AG09309 (cell line): ENCODE measurements at places on chromosomes 11 and 22.

DNA sequence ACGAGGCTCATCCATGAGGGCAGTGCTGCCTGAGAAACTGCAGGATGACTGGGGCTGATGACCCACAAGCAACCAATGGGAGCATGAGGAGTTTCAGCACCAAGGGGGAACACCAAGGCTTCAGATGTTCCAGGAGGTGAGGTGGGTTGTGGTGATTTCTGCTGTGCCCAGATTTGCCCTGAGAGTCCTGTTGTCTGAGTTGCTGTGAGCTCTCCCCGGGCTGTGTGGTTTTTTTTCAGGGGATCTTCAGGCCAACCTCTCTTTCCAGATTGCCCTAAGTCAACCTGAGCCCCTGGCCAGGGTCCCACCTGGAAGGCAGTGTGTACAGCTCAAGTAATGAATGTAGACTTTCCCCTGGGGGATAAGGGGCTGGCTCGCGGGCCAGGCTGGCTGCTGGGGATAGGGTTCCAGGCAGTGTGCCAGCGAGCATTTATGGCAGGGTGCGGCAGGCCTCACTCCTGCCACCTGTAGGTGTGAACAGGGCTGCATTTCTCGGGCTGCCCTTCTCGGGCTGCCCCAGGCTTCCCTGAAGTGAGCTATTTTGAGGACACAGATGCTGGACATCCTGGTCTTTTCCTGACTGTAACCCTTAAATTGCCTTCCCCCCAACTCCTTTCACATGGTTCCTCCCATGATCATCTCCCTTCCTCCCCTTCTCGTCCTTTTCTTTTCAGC is 9.8 kb downstream of the SLC22A6 start:
- no peak for DNase-seq

- DNase-seq: peak; percentile 38
These were observed 61.0 kb downstream of the BMAL1 start for GRCh38 chr11:13338427-13339069.

GRCh38 chr11:767238-767637 is 10.0 kb downstream of the GATD1 start:
- DNase-seq: no peak

GRCh38 chr11:71486320-71486719 is 33.3 kb downstream of the NADSYN1 start:
- no peak for DNase-seq

GRCh38 chr22:27534720-27535125 is 266.8 kb downstream of the MN1 start:
- DNase-seq: peak; percentile 4

- no peak for DNase-seq
These were observed at the start of gene PHLDB1 for GRCh38 chr11:118607401-118608359. Gene PHLDB1 (plus strand): TSS chr11:118607615. CDS start chr11:118613837, 6,222 bp downstream.

- DNase-seq: no peak
These were observed 10.9 kb downstream of the MTCH2 start for GRCh38 chr11:47631473-47631872.

DNA sequence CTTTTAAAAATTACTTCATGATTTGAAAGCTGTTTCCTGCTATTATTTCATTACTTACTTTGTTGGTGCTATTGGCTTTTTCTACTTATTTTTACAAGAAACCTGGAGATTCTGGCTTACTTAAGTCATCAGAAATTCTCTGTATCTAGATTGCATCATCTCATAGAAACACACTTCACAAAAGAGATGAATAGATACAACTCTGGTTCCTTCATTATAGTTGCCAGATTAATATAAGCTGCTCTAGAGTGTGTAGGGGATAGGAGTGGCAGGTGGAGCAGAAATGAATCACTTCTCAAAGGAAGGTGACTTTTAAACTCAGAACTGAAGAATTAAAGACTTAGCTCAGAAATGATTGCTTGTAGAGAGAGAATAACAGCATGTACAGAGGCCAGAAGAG is 20.0 kb downstream of the CYP2R1 start:
- DNase-seq: no peak

GRCh38 chr11:71372693-71373657 is 75.2 kb downstream of the DHCR7 start:
- DNase-seq: peak; percentile 11

GRCh38 chr11:95568281-95568680 is 221.3 kb downstream of the FAM76B start:
- no peak for DNase-seq

- no peak for DNase-seq
These were observed 84.8 kb upstream of the HTATIP2 start for GRCh38 chr11:20278727-20279126.

DNA sequence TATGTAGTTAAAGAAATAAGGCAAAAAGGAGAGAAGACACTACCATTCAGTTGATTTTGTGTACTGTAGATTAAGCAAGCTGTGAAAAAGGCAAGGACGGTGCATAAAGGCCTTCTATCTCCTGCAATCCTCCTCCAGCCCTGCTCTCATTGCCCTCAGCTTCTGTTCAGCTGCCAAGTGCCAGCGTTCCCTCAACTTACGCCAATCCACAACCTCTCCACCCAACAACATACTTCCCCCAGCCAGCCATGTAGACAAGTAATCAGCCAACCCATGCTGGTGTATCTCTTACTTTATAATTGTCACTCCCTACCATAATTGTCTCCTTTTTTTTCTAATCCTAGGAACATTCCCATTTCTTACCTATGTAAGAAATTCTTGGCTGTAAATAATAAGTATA is 30.1 kb upstream of the ANO5 start:
- no peak for DNase-seq

DNA sequence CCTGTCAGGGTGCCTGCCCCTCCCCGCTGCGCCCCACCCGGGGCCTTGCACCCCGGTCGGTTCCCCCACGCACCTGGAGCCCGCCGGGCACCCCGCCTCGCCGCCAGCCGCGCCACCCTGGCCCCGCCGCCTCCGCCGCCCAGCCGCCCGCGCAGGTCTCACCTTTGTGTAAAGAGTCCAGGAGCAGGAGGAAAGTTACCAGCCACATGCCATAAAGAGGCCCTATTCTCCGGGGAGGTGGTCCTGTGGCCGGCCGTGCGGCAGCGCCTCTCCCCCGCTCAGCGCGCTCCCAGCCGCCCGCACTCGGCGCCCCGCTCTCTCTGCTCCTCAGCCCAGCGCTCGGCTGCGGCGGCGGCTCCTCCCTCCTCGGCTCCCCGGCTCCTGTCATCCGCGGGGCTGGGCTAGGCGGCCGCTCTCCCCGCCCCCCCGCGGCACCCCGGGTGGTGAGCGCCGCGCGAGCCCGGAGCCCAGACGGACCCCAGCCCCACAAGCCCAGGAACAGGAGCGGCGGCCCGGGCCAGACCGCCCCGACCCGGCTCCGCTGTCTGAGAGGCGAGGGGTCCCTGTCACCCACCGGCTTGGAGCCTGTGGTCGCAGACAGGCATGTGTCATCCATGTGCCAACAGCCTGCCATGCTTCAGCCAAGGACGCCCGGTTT is at the start of gene DSCAML1:
Gene DSCAML1, minus strand, starts transcription at position 345 of the 658 bp plus-strand sequence. Its CDS starts 137 bp downstream, at position 208.
- DNase-seq: no peak

- peak; percentile 16 for DNase-seq
These were observed 68.5 kb upstream of the SLC35C1 start for GRCh38 chr11:45736424-45736823.

- DNase-seq: no peak
These were observed 142.9 kb downstream of the NCAM1 start for GRCh38 chr11:113103932-113104690.

DNA sequence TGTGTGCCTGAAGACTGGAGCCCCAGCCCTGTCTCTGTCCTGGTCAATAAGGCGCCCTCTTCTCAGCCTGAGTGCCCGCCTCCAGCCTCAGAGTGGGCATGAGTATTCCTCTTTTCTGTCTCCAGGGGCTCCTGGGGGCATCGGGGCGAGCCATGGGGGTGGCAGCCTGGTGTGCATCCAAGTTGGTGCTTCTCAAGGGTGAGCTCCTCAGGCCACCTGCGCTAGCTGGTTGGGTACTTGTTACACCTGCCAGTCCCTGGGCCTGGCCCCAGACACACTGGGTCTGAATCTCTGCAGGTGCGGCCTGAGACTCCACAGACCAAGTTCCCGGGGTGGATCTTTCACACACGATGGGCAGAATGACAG is 168.6 kb upstream of the B3GAT1 start:
- no peak for DNase-seq

- no peak for DNase-seq
These were observed 8.3 kb upstream of the HTR3B start for GRCh38 chr11:113896156-113896879.

- DNase-seq: peak; percentile 39
These were observed 30.4 kb downstream of the COMMD9 start for GRCh38 chr11:36258730-36259360.

GRCh38 chr11:5521540-5521939 is 5.0 kb upstream of the UBQLNL start:
- no peak for DNase-seq

DNA sequence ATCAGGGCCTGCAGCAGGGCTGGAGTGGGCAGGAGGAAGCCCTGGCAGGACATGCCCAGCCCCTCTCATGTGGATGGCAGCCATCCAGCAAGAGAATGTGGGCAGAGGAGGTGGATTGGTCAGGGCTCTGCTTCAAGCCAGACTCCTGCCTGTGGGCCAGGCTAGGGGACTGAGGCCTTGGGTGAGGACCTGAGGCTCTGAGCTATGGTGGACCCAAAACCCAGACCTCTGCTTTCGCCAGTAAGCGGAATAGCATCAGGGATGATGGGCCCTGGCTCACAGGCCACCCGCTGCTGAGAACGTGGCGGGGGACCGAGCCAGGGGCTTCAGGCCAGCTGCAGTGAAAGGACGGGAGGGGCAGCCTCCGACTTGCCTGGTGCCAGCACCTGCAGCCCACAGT is 57.4 kb downstream of the LINC01488 start:
- DNase-seq: no peak

DNA sequence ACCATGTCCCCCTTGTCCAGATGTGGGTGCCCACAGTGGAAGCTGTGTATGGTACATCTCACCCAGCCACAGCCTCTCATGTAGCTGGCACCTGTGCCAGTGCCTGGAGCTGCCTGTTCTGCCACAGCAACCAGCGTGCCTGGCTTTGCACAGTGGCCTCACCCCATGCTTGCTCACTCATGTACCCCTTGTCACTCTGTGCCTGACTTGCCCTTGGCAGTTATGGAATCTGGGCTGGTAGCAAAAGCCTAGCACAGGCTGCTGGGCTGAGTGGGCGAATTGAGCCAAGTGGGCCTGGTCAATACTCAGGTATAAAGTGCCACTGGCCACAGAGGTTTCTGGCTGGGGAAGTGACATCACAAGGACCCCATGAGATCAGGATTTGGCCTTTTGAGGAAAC is 264.2 kb downstream of the INSC start:
- DNase-seq: no peak

- no peak for DNase-seq
These were observed 21.9 kb downstream of the TP53I11 start for GRCh38 chr11:44928816-44929215.

- no peak for DNase-seq
These were observed 104.1 kb downstream of the ETS1 start for GRCh38 chr11:128483211-128483788.

- no peak for DNase-seq
These were observed 67.0 kb downstream of the BCL2L13 start for GRCh38 chr22:17705546-17705945.

- DNase-seq: no peak
These were observed 24.2 kb upstream of the KCNJ11 start for GRCh38 chr11:17412488-17413180.

DNA sequence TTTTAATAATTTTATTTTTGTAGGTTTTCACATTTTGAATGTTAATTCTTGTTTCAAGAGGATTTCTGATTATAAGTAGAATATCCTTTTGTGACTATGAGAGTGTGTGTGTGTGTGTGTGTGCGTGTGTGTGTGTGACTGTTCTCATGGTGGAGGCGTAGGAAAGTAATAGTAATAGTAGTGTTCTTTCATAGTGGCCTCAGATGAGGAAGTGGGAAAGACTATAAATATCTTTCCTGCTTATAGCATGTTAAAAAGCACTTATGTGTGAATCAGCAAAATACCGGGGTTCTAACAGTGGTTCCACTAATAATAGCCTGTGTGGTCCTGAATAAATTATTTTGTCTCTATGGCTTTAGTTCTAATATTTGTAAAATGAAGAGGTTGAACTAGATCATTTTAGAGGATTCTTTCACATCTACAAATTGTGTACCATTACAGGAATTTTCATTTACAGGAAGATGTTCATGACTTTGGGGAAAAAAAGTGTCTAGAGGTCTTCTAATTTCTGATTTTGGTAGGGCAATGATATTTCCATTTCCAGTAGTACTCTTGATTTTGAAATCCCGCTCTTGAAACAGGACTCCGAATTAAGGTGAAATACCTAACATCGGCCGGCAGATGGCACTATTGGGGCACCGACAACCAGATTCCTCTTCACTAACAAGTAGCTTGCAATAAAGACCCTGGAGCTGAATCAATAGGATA is 29.9 kb upstream of the OR10G7 start:
- DNase-seq: peak; percentile 57

DNA sequence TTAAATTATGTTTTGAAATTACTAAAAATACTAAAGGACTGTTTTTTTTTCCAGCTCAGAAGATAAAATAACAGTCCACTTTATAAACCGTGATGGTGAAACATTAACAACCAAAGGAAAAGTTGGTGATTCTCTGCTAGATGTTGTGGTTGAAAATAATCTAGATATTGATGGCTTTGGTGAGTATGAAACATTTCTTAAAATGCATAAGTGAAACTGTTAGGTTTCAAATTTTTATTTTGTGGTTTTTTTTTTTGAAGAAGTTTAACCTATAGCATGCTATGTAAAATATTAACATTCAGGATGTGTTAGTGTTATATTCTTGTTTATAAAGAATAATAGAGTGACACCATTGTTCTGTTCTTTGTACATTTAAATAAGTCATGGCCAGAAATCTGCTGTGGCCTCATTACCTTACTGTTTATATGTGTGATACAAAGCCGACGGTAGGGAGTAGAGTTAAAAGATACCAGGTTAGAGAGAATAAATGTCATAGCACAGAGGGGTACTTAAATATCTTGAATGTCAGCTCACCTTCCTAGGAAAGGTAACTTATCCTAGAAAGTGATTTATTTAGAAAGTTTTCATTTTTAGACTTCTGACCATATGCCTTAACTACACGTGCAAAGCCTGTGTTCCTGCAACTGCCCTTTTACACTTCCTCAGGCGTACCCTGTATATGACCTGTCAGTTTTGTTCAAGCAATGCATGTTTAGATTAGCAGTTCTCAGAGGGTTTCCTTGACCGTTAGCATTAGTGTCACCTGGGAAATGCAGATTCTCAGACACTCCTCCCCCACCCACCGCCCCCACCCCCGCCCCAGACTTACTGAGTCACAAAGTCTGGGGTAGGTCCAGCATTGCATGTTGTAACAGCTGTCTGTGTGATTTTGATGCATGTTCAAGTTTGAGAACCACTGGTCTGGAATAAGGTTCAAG is 6.3 kb downstream of the FDX1 start:
- no peak for DNase-seq

GRCh38 chr11:132957881-132958280 is 574.4 kb downstream of the OPCML start:
- DNase-seq: no peak

DNA sequence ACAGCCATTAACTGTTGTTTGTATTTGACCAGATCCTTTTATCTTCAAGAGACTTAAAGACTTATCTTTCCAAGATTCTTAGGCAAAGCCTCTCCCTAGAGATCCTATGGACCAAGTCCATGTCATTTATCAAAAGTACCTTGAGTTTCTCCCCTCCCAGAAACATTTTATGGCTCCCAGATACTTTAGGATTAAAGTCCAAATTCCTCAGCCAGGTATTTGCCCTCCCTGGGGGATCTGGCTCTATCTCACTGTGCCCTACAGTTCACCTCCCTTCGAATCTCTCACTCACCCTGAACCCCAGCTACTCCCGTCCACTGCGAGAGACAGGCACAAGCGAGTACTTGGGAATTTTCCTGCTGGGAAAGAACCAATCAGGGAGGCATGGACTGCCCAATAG is 11.9 kb downstream of the MS4A8 start:
- DNase-seq: no peak
